ENCODE measurements at places on chromosomes 6 and 20.

GRCh38 chr6:168528474-168529095, 87.6 kb downstream of the SMOC2 start:
- no peak for DNase-seq

DNA sequence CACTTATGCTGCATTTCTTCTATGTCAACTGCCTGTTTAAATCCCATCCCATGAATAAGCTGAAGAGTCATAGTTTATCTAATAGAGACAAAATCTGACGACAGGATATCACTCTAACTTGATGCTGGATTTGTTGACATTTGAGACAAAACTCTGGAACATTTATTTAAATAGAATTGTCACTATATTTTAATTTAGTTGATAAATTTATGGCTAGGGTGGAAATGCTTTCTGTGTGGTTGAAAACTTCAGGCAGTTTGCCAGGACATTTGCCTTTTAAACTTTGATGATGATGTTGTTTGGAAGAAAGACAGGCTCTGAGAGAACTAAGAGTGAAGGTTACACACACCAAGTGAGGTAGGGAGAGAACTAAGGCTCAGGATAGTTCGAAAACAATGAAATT, 68.1 kb downstream of the GJA1 start:
- DNase-seq = no peak

DNA sequence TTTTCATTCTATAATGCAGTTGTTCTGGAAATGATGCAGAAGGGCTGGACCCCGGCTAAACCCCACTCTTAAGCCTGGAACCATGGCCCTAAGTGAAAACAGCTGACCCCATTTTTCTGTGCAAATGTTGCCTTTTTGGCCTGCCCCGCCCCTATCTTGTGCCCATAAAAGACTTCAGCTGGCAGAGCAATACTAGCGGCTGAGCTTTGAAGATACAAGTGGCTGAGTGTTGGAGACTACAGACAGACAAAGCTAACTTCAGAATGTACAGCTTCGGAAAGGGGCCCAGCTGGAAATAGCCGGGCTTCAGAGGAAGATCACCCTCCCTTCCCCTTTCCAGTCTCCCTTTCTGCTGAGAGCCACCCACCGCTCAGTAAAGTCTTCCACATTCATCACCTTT, 258.6 kb upstream of the SPTLC3 start:
- DNase-seq = no peak

DNA sequence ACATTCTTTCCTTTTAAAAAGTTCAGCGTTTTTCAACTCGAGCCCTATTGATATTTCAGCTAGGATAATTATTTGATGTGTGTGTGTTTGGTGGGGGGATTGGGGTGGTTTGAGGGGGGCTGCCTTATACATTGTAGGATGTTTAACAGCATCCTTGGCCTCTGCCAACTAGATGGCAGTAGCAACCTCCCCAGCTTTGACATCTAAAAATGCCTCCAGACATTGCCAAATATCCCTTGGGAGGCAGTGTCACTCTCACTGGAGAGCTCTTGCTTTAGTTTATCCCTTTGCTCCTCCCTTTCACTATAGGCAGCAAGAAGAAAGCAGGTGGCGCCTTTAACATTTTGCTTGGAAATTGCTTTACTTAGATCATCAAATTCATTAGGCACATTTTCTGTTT, 14.6 kb upstream of the TP53TG5 start:
- DNase-seq = no peak

DNA sequence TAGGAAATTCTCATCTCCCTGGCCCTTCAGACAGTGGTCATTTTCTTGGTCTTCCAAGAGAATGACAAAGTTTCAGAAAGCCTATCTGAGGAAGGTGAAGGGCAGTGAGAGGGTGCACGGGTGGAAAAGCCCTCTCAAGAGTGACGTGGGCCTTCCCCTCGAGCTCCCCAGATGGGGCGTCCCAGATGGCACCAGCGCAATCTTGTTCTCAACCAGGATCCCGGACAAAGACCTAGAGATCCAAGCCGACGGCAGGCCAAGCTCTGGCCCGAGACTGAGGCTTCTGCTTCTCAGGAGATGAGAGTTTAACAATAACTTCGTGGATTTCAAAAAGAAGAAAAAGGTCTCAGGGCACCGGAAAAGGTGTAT, 797 bp upstream of the ZNF133 start:
- DNase-seq = no peak

- DNase-seq = no peak
Measured at GRCh38 chr6:165439928-165440554, 130.6 kb upstream of the C6orf118 start.

DNA sequence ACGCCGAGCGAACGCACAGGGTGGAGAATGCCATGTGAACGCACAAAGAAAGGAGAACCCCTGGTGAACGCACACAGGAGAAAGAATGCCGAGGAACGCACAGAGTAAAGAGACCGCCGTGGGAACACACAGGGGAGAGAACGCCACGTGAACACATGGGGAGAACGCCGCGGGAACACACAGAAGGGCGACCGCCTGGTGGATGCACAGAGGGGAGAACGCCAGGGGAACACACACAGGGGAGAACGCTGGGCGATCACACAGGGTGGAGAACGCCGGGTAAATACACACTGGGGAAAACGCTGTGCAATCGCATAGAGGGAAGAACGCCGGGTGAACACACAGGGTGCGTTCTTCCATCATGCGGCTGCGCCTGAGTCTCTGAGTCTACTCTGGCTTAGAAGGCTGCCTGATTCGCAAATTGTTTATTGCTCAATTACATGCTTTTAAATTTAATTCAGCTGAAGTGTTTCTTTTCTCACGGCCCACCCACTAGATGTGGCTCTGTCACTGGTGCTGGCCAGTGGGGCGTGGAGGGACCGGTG, 54.1 kb downstream of the RNASET2 start:
- no peak for DNase-seq

DNA sequence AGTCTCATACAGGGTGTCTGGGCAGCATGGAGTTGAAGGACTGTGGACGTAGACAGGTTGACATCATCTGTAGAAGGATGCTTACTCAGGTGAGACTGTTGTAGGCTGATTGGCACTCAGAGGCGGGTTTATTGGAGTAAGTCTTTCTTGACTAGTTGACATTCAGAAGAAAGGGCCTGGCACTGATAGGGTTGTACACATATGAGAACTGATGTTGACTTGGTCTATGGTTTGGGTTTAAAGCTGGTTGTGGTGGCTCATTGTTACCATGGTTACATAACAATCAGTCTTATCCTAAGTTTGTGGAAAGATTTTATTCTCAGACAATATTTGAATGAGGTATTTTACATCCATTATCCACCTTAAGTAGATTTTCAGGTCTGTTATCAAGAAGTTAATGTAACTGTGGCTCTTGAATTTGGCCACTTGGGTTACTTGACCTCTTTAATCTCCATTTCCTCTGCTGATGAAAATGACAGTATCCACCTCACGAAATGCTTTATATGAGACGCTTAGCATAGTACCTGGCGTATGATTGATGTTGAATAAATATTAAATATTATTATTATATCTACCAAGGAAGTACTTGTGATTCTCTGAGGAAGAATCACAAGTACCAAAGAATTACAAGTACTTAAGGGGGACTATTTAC, 109.3 kb downstream of the DNAH8 start:
- no peak for DNase-seq

DNA sequence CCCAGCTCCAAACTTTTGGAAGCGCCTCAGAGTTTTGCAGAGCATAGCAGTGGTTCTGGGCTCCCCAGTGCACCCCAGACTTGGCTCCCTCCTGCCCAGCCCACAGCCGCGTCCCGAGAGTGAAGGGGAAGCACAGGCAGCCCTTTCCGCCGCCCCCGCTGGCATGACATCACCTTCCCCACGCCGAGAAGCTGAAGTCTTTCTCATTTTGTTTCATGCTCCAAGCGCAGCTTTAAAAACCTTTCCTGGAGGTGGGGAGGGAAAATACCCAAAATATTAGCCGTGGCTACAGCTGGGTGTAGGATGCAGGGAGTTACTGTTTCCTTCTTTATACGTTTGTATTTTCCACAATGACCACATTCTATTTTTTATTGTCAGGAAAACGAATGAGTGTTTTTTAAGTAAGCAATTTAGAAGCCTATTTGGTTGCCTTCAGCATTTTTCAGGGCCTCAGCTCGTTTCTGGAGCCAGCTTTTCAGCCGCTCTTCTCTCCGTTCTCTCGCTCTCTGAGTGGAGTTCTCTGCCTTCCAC, 72.9 kb downstream of the SNX5 start:
- no peak for DNase-seq

DNA sequence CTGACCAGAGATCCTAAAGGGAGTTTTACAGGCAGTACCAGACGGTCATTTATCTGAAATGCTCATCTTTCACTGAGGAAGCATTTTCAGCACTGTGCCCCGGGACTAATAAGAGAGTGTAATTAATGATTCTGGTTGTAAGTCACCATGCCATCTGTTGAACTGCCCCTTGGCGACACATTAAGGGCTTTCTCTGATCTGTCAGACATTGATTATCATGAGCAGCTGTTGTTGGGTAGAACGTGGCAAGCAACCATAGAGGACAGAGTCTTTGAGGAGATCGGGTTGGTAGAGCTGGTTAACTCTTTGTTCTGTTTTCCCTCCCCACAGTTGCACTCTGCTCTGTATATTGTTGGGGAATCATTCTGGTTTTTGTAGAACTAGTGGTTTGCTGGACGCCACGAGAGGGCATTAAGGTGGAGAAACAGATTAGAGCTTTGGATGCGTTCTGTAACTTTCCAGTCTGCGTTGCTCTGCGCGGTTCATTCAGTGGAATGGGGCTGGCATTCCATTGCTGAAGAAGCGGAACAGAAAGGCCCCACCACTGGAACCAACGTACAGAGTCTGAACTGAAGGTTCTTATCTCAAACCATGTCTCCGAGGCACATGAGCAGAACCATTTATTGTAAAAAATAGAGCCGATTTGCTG, 34.3 kb downstream of the RPRD1B start:
- no peak for DNase-seq

DNA sequence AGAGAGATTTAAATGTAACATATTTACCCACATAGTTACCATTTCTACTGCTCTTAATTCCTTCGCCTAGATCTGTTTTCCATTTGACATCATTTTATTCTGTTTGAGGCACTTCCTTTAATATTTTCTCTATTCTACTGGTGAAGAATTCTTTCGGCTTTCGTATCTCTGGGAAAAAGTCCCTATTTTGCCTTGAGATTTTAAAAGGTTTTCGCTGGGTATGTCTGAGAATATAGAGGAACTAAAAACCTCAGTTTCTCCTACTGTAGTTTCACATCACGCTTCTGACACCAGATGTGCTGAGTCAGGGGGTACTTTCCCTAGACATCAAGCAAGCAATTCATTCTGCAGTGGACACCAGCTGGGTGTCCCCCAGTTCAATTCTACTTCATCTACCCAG, 61.7 kb downstream of the E2F3 start:
- DNase-seq = no peak

DNA sequence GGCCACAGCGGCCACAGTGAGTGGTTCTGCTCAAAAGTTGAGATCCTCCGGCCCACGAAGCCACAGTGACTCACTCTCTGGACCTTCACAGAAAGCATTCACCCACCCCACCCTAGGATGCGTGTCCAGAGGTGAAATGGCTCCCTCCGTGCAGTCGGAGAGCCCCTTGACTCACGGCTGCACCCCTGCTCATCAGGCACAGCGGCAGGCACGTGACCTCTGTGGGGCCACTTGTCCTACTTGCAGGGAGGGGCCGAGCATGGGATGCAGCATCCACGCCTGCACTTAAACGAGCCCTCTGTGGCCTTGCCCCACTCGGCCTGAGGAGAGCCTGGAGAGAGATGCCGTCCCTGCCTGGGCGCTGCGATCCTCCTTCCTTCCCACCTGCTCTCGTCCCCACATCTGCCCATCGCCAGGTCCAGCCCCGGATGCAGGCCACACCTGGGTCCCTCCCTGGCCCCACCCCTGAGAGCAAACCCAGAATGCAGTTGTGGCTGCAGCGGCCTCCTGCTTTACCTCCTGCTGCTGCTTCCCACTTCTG, 28.7 kb downstream of the NTSR1 start:
- no peak for DNase-seq

- DNase-seq = no peak
Measured at GRCh38 chr6:76982476-76983199, 480.7 kb downstream of the HTR1B start.

GRCh38 chr6:144922120-144922722, 637.1 kb downstream of the UTRN start:
- no peak for DNase-seq

DNA sequence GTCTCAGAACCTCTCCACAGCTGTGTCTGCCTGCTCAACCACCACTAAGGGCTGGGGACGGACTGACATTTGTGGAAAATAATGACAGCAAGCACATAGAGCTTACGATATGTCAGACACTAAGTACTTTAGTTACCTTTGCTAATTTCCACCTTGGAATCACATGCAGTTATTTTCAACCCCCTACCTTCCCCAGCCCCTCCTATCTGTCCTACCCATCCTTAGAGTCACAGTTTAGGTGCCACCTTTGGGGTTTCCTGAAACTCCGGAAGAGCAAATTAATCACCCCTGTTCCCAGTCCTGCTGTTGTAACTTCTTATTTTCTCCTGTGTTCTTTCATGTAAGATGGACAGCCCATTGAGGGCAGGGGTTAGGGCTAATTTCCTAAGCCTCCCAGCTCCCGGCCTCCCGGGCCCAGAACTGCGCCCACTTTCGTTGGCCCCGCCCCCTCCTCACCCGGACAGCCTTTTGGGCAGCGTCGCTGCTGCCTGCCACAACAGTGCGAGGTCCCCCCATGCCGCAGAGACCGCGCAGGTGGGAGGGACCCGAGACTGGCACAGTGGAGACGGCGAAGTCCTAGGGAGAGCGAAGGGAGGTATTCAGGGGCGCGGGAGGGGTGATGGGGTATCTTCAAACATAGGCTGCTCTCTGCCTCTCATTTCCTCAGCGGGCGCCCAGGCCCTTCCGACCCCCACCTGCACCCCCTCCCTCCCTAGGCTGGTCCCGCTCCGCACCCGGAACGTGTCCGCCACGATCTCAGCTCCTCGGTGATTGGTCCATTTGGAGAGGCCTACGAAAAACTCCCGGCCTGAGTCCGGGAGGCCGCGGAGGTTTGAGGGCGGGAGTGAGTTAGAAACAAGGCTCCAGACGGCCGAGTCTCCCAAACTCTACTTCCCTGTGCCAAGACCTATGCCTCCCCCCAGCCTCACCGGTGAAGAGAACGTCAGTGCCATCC, 1.1 kb downstream of the DDAH2 start:
- DNase-seq = no peak

- no peak for DNase-seq
Measured at GRCh38 chr6:45074439-45074838, 253.7 kb upstream of the RUNX2 start.

GRCh38 chr20:63500902-63501817, 2.3 kb upstream of the EEF1A2 start:
- no peak for DNase-seq

DNA sequence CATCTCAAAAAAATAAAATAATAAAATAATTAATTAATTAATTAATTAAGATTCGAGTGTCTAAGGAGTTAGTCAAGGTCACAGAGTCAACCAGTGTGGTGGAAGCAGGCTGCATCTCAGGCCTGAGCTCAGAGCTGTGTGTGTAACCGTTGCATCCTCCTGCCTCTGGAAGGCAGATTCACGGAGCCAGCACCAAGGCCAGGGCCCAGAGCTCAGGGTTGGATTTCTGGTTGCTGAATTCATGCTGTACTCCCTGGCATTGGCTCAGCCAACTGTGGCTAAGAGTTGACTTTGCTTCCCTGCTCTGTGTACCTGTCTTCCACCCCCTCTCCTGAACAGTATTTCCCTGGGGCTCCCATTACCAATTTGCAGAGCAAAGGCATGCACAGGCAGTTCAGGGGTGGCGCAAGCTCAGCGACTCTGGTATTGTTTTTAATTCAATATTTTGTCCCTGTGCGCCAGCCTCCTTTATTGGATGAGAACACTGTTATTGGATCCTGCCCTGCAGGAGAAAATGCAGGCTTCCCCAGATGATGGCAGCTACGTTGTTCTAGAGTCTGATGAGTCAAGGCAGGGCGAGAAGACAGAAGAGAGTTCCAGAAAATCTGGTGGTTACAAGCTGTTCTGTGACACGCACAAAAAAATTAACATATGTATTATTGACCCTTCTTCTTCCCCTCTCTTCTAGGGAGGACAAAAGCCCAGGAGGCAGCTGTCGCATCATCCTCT, 12.3 kb upstream of the CTNNBL1 start:
- DNase-seq = no peak

Data from NCI-H187 treated with DMSO at 0.1 percent for 48 hours (cell line).